PC-9 (cell line): ENCODE measurements at places on chromosomes 4 and X. TPM values are rescaled to one million over a fixed set of nuclear protein-coding genes. Genes with fewer than 3 reads are reported as not detected.

- no peaks in the 10 kb centered on the region for H3K36me3 ChIP-seq
- H3K27ac ChIP-seq, result no peak overlapping the region
- H3K4me1 ChIP-seq, result no peaks in the 10 kb centered on the region
- no peaks in the 10 kb centered on the region for H3K27me3 ChIP-seq
These were observed 30.2 kb downstream of the SPINK2 start for GRCh38 chr4:56791316-56791715.

GRCh38 chr4:48030470-48030869 lies 13.9 kb downstream of the NIPAL1 start:
- H3K27me3 ChIP-seq, result no peaks in the 10 kb centered on the region
- no peak for DNase-seq
- no peak overlapping the region for H3K27ac ChIP-seq

- no peak for DNase-seq
- no peaks in the 10 kb centered on the region for H3K36me3 ChIP-seq
- no peaks in the 10 kb centered on the region for H3K27me3 ChIP-seq
- no peaks in the 10 kb centered on the region for H3K4me1 ChIP-seq
- no peak overlapping the region for H3K27ac ChIP-seq
These were observed 268.7 kb downstream of the MAPK10 start for GRCh38 chr4:86091201-86091600.

DNA sequence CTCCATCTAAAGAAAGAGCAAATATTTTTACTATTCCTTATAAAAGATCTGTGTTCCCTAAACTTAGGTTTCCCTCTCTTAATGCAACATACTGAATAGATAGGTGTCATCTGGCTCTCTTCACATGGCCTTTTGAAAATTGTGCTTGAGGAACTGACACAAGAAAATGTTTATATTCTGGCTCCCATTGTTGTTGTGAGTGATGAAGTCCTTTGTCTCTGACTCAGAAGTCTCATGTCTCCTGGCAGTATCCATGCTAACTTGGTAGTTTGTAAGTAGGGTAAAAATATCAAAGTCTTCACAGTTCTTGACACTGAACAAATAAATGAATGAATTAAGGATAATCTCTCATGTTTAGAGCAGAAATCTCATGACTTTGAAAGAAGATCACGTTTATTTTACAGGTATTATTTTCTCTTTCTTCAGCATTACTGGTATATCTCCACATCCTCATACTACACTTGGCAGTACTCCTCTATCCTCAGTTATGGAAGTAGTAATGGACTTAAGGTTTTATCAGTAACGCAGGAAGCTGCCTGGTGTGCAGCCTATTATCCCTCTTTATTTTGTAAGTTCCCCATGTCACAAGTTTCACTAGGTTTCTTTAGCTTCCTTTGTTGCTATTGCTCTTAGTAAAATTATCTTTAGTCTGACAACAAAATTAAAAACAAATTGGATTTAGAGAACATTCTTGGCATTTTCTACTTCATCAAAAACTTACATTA lies 14.2 kb upstream of the PABPC4L start:
- no peaks in the 10 kb centered on the region for H3K4me1 ChIP-seq
- no peak overlapping the region for H3K27ac ChIP-seq
- DNase-seq, result no peak
- no peak overlapping the region for H3K4me3 ChIP-seq

- no peaks in the 10 kb centered on the region for H3K27me3 ChIP-seq
- no peaks in the 10 kb centered on the region for H3K36me3 ChIP-seq
- DNase-seq, result no peak
- H3K4me1 ChIP-seq, result peaks cover 8% of the 10 kb centered on the region
These were observed 38.2 kb downstream of the ETDC start for GRCh38 chrX:135347381-135348016.

DNA sequence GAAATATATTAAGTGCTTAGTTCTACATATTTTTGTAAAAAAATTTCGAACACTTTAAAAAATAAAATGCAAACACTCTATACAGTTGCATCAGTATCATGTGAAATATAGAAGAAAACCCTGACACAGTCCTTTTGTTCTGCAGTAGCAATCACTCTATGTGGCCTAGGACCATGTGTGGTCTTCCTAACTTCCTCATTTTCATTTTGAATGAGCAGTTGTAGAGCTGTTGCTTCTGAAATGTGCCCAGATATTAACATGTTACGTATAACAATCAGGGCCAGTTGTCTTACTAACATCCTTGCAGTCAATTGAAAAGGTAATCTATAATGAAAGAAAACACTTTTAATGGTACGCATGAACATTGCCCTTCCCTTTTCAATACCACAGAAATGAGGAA lies 107.9 kb downstream of the ZNF827 start:
- H3K36me3 ChIP-seq, result no peaks in the 10 kb centered on the region
- H3K4me3 ChIP-seq, result no peak overlapping the region
- H3K27ac ChIP-seq, result no peak overlapping the region
- no peak for DNase-seq
- H3K27me3 ChIP-seq, result no peaks in the 10 kb centered on the region
- H3K4me1 ChIP-seq, result no peaks in the 10 kb centered on the region

- peak overlapping the region; percentile 61 for H3K27ac ChIP-seq
- H3K4me1 ChIP-seq, result peaks cover 22% of the 10 kb centered on the region
- peaks cover 64% of the 10 kb centered on the region for H3K36me3 ChIP-seq
- no peaks in the 10 kb centered on the region for H3K27me3 ChIP-seq
These were observed 23.6 kb downstream of the KLF3 start for GRCh38 chr4:38687571-38688011.

DNA sequence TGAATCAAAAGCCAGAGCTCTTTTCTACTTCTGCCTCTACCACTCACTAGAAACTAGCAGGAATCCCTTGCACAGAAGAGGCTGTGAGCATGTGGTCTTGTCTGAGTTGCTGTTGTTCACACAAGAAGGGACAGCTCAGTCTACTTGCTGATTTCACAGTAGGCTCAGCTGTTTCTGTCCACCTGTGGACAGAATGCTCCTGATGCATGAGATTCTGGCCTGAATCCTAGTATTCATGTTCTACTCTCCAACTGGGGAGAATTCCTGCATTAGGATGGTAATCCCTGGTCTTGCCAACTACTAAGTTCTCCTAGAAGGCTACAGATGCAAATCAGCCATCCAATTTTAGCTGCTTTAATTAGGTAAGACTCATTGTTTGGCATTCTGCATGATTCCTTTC lies 112.8 kb downstream of the PPA2 start:
- H3K4me3 ChIP-seq, result no peak overlapping the region
- no peaks in the 10 kb centered on the region for H3K36me3 ChIP-seq
- no peaks in the 10 kb centered on the region for H3K4me1 ChIP-seq
- DNase-seq, result no peak

GRCh38 chr4:126627255-126627654 lies 1005.5 kb upstream of the INTU start:
- no peaks in the 10 kb centered on the region for H3K36me3 ChIP-seq
- no peaks in the 10 kb centered on the region for H3K4me1 ChIP-seq
- DNase-seq, result no peak
- no peak overlapping the region for H3K27ac ChIP-seq
- H3K4me3 ChIP-seq, result no peak overlapping the region

DNA sequence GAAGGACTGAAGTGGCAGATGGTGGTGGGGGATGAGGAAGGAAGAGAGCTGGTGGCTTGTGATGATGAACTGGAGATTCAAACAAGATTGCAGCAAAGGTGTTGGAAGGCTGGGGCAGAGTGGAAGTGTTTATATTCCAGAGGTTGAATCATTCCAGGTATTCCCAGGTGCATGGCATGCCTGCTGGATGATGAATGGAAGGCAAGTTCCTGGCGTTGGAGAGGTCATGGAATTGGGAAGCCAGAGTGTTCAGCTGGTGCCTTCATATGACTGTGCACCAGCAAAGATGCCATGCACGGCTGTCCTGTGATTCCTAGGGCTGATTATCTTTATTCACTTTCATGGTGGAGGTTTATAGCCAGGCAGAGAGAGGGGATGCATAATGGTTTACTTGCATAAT lies 135.8 kb upstream of the PUDP start:
- no peaks in the 10 kb centered on the region for H3K4me1 ChIP-seq
- no peaks in the 10 kb centered on the region for H3K36me3 ChIP-seq
- H3K27me3 ChIP-seq, result no peaks in the 10 kb centered on the region
- no peak overlapping the region for H3K4me3 ChIP-seq

- no peak overlapping the region for H3K27ac ChIP-seq
- no peaks in the 10 kb centered on the region for H3K27me3 ChIP-seq
- no peak for DNase-seq
- H3K4me1 ChIP-seq, result no peaks in the 10 kb centered on the region
- no peaks in the 10 kb centered on the region for H3K36me3 ChIP-seq
- H3K4me3 ChIP-seq, result no peak overlapping the region
These were observed 240.4 kb upstream of the TET2 start for GRCh38 chr4:104906276-104906675.

DNA sequence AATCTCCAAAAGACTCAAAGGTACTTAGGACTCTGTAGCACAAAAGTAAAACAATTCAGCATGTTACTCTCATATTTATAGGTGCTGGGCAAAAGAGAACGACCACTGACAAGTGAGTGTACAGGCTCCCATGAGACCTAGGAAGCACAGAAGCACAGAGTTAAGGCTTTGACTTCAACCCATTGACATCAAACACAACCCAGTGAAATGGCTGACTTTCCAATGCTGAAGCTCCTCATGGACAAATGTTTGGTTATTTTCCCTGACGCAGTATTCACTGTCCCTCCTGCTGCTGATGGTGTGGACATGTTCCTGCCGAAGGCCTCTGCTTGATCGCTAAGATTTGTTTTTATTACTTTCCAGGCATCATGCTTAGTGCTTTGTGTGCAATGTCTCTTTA lies 148.7 kb downstream of the TSPAN5 start:
- no peak overlapping the region for H3K27ac ChIP-seq
- no peaks in the 10 kb centered on the region for H3K36me3 ChIP-seq
- no peak overlapping the region for H3K4me3 ChIP-seq
- no peaks in the 10 kb centered on the region for H3K27me3 ChIP-seq

DNA sequence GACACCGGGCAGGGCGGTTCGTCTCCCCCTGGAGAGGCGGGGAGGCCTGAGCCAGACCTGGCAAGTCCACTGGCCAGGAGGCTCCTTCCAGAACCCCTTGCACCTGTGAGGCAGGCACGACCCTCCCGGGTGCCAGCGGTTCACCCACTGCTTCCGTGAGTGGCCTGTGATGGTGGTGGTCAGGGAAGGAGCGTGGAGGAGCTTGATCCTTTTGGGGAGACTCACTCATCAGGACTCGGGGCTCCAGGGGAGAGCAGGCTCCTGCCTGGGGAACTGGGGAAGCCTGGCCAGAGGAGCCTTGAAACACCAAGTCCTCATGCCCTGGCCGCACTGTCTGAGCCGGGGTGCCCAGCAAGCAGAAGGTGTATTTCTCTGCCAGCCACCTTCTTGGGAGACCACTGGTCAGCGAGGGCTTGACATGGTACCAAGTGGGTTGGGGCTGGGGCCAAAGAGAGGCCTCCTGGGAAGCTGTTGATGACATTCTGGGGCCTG lies 860 bp downstream of the FAM50A start:
- no peaks in the 10 kb centered on the region for H3K27me3 ChIP-seq
- H3K4me3 ChIP-seq, result peak overlapping the region; percentile 72
- no peaks in the 10 kb centered on the region for H3K4me1 ChIP-seq
- no peak overlapping the region for H3K27ac ChIP-seq

GRCh38 chrX:110008011-110008635 lies 5.2 kb downstream of the TMEM164 start:
- H3K4me3 ChIP-seq, result no peak overlapping the region
- H3K27ac ChIP-seq, result no peak overlapping the region
- no peaks in the 10 kb centered on the region for H3K27me3 ChIP-seq
- DNase-seq, result no peak
- H3K4me1 ChIP-seq, result peaks cover 52% of the 10 kb centered on the region

MAGEA11 gene
- total RNA-seq, result not detected in 2 replicates

OPRPN gene
- not detected in 2 replicates for total RNA-seq

CSAG2 gene
- total RNA-seq, result not detected in 2 replicates

HMGN5 gene
- 3.6 and 6.6 TPM in 2 replicates for total RNA-seq

PRSS12 gene
- 9.6 and 11.3 TPM in 2 replicates for total RNA-seq

TAF7L gene
- total RNA-seq, result 0.24 and 0.25 TPM in 2 replicates
